ENCODE measurements at places on chromosomes 2 and 18.

DNA sequence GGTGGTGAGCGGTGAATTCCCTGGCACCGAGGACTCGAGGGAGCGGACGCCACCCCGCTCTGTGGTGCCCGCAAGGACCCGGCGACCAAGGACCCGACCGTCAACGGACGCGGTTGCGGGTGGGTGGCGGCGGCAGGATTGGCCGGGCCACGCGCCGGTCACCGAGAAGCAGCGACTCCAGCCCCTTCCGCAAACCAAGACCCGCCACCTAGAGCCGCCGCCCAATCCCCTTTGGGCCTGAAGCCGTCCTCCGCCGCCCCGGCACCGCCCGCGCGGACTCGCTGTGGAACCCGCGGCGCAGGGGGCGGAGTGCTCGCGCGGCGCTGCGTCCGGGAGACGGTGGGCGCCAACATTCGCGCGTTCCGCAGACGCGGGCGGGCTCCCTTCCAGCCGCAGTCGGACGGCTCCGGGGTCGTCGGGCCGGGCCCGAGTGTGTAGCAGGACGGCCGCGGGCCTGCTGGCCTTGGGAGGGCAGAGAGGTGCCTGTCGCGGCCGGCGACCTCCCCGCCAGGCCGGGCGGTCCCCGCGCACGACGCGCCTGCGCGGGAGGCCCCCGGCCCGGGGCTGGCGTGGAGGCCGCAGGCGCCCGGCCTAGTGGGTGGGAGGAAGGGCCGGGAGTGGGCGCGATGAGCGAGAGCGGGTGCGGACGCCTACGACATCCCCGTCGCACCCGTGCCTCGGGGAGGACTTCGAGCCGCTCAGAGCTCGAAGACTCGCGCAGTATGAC lies at the start of the genes FAM228B and PFN4:
TSS of gene FAM228B (plus strand) at position 275 of the 727 bp plus-strand sequence. CDS start 893 bp downstream, outside the sequence.
TSS of gene PFN4 (minus strand) at position 140 of the 727 bp plus-strand sequence. CDS start 799 bp downstream, outside the sequence.
- peak; percentile 92 for DNase-seq

DNA sequence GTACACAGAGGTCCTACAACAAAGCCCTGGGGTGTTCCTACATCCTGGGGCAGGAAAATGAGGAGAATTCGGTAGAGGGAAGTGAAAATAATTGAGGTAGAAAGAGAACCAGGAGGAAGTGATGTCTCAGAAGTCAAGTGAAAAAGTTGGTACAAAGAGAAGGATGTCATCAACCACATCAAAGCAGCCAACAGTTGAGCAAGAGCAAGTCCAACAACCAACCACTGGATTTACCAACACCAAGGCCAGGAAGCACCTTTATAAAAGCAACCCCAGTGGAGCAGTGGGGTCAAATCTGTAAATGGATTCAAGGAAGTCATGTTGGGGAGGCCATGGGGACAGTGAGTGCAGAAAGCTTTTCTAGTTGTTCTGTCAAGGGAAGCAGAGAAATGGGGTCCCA lies 360.4 kb downstream of the ZNF516 start:
- DNase-seq, result no peak

- DNase-seq, result no peak
These were observed 13.3 kb upstream of the POLE4 start for GRCh38 chr2:74944987-74945787.

GRCh38 chr18:26121476-26121875 lies 12.2 kb upstream of the PSMA8 start:
- no peak for DNase-seq
